AG20443 (cell line): ENCODE measurements at places on chromosomes 16 and 17.
A peak's percentile ranks its signal among the peaks of the same experiment; 100 is the strongest.

- no peak for DNase-seq
Measured at GRCh38 chr17:14050616-14051015, 18.7 kb upstream of the COX10 start.

GRCh38 chr16:59305850-59306249, 571.7 kb upstream of the GOT2 start:
- DNase-seq = peak; percentile 7

DNA sequence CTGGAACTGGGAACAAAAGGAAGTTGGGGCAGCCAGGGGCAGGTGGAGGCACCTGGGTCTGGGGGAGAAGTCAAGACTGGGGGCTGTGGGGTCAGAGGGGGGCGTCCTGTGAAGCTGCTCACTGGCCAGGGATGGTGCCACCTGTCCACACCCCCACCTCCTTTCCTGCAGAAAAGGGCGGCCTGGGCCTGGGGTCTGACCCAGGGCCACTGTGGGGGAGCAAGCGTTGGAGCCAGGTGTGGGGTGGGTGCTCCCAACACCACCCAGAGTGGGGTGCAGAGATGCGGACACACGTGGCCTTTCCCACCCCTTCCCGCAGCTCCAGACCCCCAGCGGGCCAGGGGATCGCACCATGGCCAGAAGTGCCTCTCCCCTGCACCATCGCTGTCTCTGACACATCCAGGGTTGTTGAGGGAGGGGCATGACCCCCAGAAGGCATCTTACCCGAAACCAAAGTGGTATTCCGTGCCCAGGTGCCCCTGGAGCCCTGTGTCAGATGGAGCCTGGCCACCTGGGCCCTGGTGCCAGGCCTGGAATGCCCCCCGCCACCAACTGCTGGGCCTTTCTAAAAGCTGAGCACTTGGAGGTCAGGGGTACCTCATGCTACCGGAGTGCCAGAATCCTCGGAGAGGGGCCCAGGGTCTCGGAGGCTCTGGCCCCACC, 2.6 kb upstream of the SLC16A3 start:
- DNase-seq = no peak

GRCh38 chr17:45004388-45004787, 36.3 kb upstream of the C1QL1 start:
- DNase-seq = no peak

DNA sequence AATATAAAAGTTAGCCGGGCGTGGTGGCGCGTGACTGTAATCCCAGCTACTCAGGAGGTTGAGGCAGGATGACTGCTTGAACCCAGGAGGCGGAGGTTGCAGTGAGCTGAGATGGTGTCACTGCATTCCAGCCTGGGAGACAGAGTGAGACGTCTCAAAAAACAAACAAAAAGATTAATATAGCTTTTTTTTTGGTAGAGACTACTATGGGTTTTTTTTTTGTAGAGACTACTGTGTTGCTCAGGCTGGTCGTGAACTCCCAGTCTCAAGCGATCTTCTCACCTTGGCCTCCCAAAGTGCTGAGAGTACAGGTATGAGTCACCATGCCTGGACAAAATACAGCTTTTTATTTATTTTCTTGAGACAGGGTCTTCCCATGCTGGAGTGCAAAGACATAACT, 20.2 kb downstream of the ZNRF1 start:
- no peak for DNase-seq

DNA sequence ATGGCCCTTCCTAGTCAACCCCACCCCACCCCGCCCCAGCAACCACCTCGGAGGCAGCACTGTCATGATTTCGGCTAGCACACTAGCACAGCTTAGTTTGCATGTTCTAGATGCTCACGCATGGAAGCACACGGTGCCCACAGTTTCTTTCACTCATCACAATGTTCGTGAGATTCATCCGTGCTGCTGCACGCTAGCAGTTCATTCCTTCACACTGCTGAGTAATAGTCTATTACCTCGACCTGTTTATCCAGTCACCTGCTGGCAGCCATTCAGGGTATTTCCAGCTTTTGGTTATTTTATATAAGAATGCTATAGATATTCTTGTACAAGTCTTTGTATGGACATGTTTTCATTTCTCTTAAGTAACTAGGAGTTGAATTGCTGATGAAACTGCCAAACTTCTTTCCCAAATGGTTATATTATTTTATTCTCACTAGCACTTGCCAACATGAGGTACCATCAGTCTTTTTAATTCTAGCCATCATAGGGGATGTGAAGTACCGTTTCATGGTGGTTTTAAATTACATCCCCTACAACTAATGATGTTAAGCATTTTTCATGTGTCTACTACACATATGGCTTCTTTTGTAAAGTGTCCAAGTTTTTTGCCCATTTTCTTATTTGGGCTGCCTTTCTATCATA, 75.7 kb downstream of the CYTH1 start:
- DNase-seq = no peak

DNA sequence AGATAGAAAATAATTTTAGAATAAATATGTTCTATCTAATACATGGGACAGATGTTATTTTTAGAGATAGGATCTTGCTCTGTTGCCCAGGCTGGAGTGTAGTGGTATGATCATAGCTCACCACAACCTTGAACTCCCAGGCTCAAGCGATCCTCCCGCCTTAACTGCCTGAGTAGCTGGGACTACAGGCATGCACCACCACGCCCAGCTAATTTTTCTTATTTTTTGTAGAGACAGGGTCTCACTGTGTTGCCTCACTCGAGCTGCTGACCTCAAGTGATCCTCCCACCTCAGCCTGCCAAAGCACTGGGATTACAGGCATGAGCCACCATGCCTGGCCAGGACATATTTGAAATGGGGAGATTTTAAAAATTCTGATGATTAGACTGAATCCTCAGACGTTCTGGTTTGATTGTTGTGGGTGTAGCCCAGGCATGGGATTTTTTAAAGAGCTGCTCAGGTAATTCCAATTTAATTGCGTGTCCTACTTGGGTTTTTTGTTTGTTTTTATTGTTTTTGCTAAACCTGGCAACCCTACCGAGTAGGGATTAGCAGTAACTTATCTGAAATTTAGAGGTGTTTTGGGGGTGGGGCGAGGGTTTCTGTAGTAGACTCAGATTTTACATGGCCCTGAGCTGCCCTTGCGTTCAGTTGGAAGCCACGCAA, 142.9 kb downstream of the RAB11FIP4 start:
- no peak for DNase-seq

DNA sequence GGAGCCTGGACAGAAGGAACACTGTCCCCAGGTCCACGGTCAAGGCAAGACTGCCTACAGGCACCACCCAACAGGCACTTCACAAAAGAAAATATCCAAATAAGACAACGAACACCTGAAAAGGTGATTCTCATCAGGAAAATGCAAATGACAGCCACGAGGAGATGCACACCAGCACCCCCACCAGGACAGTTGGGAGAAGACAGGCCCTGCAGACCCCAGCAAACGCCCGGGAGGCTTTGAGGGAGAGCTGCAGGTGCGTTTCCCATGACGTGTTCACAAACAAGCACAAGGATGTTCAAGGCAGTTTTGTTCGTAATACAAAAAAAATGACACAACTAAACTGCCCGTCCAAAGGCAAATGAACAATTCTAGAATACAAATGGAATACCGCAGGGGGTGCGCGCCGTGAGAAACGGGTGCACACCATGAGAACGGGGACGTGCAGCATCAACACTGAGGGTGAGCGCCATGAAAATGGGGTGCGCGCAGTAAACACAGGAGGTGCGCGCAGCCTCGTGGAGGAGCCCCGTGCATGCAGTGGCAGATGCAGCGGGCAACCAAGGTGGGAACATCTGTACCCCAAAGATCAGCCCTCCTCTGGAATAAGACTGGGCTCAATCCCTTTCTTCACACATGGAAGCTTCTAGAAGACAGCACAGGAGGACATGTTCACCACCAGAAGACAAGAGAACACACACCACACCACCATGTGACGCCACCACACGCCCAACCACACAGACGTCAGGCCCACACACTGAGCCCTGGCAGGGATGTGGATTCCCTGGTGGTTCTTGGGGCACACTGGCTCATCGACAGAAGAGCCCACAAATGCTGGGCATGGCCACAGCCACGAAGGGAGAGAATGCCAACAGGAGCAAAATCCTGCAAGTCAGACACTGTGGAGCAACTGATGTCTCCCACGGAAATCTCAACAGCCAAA, 91.2 kb downstream of the ZNF778 start:
- DNase-seq = peak; percentile 37

DNA sequence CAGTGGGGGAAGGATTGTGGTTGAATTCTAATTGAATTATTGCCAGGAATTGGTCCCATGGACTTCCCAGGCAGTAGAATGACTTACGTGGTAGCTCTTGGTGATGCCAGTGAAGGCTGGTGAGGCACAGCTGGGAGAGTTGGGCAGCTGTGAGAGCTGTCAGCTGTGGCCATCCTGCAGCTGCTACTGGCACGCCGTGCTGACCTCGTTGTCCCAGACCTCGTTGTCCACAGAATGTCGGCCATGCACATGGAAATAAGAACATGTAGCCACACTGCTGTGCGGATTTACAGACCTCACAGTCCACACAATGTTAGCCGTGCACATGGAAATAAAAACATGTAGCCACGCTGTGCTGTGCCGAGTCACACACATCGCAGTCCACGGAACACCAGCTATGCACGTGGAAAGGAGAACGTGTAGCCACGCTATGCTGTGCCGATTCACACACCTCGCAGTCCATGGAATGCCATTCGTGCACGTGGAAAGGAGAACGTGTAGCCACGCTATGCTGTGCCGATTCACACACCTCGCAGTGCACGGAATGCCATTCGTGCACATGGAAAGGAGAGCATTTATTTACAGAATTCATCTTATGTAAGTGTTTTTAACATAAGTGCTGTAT, 59.2 kb downstream of the BANP start:
- DNase-seq = no peak

- no peak for DNase-seq
Measured at GRCh38 chr16:81713796-81714195, 65.3 kb upstream of the PLCG2 start.

GRCh38 chr17:74639704-74640151, 16.2 kb upstream of the CD300E start:
- no peak for DNase-seq

DNA sequence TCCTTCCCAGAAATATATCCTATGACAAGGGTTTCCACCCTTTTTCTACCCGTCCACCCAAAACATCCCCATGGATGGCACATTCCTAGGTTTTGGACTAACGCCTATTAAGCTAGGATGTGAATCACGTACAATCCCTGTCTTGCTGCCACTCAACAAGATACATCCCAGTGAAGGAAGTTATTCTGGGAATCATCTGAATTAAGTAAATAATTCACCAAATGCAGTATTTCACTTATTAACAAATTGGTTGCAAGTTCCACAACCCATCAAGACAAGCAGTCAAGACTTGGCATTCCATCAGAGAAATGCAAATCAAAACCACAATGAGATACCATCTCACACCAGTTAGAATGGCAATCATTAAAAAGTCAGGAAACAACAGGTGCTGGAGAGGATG, 32.1 kb downstream of the ASPA start:
- no peak for DNase-seq

DNA sequence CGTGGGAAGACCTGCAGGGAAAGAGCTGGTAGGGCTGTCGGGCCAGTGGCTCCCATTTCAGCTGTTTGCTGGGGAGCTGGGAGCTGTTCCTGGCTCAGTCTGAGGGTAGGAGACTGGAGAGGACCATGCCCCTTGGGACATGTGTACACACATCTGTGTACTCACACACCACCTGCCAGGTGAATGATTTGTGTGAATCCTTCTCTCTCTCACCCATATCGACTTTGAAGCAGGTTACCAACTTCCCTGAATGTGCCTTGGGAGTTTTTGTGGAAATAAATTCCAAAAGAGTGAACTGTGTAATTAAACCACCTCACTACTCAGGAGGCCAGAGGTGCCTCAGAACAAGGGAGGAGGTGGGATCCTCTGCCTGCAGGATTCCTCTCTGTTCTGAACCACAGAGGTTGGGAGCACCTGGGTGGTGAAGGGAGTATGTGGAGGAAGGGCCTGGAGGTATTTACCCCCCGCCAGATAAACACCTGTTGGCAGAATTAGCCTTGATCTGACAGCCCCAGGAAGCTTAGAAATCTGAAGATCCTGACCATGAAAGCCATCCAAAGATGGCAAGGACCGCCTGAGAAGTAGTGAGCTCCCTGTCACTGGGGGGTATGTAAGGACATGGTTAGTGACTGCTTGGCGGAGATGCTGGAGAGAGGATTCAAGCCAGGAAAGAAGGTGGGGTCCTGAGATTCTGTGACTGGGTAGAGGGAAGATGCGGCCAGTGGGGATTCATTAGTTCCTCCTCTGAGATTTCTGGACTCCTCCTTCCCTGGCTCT, 3.3 kb downstream of the ABCC3 start:
- DNase-seq = no peak

- DNase-seq = no peak
Measured at GRCh38 chr17:36993227-36993626, 44.5 kb downstream of the AATF start.
